ENCODE measurements at places on chromosomes 1 and 21.

GRCh38 chr1:49026230-49026811 lies 249.6 kb upstream of the BEND5 start:
- no peak for DNase-seq

DNA sequence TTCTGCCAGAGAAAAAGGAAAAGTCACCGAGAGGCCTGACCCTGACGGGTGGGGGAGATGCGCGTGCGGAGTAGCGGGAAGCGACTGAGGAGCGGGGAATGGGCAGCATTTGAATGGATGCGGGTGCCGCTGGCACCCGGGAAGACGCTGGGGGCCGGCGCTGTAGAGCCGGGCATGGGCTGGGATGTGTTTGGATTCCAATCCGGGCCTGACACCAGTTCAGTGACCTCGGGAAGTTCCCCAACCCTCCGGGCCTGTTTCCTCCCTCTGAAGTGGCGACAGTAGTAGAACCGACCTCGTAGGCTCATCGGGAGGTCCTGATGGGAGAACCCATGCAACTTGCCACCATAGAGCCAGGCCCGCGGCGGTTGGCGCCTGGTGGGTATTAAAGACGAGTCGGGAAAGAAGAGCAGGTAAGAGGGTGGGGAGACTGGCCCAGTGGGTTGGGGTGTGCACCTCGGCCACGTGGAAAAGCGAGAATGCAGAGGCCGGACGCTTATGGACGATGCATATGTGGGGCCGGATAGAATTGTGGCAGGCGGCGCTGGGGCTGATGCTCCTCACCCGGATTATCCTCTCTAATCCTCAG lies 642 bp upstream of the SLC16A1 start:
- peak; percentile 11 for DNase-seq

- DNase-seq: no peak
Observed at GRCh38 chr1:211944733-211945500, 90.4 kb downstream of the INTS7 start.

DNA sequence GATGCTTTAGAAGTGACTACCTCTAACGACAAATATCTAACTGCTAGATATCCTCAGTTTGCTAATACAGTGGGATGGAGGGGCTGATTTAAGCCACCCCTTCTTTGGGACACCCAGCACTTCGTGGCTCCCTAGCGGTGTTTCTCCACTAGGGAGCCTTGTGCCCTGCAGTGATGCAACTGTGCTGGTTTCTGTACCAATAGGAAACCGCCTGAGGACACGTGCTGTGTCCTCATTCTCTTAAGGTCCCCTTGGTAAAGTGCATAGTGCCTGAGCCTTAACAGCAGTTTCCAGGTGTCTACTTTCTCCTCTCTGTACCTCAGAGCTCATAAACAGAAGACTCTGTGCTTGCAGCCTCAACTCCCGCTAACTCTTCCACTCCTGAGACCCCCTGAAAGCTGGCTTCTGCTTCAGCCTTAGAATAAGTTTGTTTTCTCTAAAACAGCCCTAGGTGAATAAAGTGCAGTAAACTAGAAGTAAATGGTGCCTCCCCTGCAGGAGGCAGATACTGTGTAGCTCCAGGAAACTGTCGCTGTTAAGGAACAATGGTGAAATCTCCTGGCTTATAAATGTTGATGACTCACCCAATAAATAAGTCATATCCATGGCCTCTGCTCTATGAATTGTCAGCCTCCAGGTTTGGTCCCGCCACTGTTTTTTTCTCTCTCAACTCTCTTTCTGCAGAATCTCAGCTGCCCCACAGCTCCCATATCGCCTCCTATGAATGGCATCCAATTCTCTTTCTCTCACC lies 130.4 kb downstream of the AK5 start:
- no peak for DNase-seq

DNA sequence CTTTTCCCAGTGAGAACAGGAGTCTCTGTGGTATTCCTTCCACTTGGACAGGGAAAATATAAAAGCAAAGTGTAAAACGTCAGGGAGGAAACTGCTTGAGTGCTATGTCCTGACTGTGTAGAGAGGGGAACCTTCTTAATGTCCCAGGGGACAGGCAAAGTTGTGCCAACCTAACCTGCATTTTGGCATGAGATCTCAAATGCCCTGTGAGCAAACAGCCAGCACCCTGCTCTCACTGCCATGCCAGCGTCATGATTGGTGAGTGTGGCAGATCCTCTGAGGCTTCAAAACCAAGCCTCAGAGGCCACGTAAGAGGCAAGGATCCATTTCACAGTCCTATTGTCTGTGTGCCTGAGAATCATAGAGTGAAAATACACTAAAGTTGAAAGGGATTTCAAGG lies 49.7 kb upstream of the RAP1A start:
- DNase-seq: no peak

DNA sequence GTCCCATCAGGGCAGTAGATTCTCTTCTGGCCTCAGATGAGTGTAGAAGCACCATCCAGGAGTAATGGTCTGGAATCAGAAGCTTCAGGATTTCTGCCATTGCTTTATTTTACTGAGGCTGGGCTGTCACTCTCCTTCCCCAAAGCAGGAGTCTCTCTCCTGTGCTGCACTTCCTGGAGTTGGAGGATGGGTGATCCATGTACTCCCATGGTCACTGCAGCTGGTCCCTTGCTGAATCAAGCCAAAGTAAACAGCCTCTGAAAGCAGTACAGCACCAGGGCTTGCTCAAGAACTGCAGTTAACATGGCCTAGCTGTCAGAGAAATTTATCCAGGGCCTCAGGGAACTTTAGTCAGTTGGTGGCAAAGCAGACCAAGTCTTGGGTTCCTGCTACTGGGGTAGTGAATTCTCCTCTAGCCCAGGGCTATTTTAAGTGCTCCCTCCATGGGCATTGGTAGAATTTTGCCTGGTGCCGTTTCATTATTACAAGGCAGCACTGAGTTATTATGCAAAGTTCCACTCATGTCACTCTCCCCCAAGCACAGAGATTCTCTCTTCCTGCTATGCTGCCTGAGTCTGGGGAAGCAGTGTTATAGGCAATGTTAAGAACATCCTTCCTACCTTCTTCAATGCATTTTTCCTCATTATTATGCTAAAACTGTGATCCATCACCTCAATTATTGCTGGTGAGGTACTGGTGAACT lies 29.5 kb downstream of the DRAM2 start:
- DNase-seq: no peak

DNA sequence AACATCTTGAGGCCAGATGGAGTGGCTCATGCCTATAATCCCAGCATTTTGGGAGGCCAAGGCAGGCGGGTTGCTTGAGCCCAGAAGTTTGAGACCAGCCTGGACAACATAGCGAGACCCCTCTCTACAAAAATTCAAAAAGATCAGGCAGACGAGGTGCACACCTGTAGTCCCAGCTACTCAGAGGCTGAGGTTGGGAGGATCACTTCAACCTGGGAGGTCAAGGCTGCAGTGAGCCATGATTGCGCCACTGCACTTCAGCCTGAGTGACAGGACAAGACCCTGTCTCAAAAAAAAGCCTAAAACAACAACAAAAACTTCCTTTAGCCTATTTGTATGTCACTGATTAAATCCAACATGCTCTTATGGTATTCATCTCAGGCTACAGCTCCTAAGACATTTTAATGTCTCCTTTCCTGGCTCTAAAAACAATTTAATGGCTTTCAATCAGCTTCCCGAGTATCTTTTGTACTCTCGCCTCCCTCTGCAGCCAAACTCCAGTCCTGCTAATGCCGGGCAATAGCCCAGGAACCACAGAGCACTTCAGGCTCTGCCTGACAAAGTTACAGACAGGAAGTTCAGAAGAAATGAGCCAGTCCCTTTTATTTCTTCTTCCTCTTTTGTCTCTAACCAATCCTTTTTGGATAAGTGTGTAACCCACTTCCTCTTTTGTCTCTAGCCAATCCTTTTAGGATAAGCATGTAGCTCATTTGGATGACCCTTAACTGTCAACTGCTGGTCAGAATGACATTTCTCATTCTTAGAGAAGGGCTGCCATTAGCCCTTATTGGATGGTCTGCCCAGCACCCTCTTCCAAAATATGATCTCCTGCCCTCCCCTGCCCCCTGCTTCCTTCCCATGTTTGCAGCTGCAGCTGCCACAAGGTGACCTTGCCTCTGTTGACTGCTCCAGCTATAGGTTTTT lies 6.6 kb upstream of the DOP1B start:
- no peak for DNase-seq

GRCh38 chr1:89065079-89065868 lies at the start of gene GBP1:
Gene GBP1, minus strand, starts transcription at chr1:89065208. Its CDS starts 1,974 bp downstream, at chr1:89063234.
- DNase-seq: no peak

DNA sequence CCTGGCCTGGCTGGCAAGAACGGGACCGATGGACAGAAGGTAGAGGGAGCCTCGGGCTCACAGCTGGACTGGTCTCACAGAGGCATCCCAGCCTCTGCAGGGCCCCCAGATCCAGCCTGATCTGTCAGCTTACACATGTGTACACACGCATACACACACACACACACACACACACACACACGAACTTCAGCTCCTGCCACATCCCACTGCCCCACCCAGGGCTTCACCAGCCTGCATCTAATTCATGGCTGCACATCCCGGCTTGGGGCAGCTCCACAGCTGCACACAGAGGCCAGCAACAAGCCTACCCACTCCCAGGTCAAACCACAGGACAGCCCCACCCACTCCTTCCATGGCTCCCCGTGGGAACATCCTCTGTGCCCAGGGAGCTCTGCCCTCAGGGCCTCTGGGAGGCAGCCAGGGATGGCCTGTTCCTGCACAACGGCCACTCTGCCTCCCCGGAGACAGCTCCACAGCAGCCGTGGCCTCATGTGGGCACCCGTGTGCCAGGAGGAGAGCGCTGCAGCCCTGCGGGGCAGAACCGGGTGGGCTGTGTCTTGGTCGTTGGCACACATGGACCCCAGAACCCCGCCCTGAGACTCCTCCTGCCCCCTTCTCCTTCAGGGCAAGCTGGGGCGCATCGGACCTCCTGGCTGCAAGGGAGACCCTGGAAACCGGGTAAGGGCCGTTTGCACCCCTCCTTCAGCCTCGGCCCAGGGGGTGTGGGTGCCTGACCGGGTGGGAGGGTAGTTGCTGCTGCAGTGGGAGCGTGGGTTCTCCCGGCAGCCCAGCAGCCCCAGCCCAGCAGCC lies 19.1 kb downstream of the COL6A2 start:
- no peak for DNase-seq

Measured in stimulated activated CD8-positive, alpha-beta memory T cell treated with anti-CD3 and anti-CD28 coated beads, Interleukin-15, amount 100 ng/mL, for 48 hours (primary cell).